ENCODE measurements at places on chromosomes 16 and 17.

- no peak for DNase-seq
Observed at GRCh38 chr16:2820836-2821486, 3.9 kb downstream of the PRSS21 start.

DNA sequence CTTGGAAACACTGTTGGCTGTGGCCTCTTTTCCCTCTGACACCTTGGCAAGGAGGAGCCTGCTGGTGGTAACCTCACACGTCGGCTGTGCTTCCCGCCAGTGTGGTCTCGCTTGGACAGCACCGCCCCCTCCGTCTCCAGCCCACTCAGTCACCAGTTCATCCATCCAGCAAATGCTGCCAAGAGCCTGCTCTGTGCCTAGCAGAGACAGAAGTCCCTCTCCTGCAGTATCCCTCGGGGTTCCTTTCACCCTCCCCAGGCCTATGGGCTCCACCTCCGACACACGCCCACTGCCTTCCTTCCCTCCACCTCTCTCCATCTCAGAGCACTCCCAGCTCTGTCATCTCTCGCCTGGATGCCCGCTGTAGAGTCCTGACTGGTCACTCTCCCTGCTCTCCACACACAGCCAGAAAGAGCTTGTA lies 12.3 kb downstream of the CACNG4 start:
- DNase-seq: no peak

GRCh38 chr16:79062821-79063220 lies 537.7 kb downstream of the MAF start:
- no peak for DNase-seq

GRCh38 chr17:35849469-35850348 lies 19.0 kb downstream of the HEATR9 start:
- DNase-seq: no peak

- no peak for DNase-seq
Observed at GRCh38 chr17:79364315-79365094, 246.3 kb downstream of the RBFOX3 start.

GRCh38 chr17:42111265-42111636 lies 1.3 kb downstream of the DHX58 start:
- DNase-seq: no peak

- DNase-seq: no peak
Observed at GRCh38 chr16:73473713-73474112, 425.8 kb upstream of the ZFHX3 start.

DNA sequence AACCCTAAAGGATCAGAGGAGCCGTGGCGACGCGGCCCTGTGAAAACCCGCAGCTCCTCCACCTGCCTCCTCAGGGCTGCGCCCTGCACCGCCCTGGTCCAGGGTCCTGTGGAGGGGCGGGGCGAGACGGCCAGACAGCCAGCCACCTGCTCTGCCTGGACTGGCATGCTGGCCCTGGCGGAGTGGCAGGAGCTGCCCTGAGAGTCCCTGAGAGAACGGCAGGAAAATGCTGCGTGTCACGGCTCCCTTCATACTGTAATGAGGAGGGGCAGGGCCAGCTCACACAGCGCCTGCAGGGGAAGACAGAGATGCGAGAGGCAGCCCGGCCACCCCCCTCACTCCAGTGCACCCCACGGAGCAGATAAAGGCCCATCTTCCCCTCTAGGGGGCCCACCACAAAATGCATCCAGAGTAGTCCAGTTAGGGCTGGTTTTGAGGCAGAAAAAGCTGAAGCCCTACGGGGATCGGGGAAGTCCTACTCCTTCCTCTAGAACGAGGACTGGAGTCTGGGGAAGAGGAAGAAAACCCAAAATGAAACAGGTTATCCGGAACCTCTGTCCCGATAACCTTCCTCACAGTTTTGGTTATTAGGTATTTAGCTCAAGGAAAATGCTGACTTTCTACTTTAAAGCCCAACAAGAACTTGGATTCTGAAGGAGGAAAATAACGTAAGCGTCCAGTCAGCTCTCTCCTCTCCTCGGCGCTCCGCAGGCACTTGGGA lies 97.6 kb upstream of the DNAH17 start:
- DNase-seq: no peak

DNA sequence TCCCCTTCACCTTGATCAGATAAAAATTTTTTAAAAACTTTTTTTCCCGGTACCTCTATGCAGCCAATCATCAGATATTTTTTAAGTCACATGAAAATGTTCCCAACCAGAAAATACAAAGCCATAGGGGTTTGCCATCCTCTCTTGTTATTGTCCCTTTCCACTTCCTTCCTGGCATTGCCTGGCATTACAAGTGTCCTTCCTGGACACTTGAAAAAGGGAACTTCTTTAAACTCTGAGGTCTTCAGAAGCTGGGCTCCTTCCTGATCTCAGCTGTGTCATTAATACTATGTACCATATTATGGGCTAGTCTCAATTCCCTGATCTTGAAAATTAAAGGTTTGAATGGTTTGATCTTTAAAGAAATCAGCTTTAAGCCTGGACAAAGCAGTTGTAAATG lies 64.9 kb downstream of the TEX14 start:
- no peak for DNase-seq

- DNase-seq: no peak
Observed at GRCh38 chr17:69228576-69228975, at the start of gene ABCA10. TSS of gene ABCA10 (minus strand) at chr17:69228824. CDS start at chr17:69225358, 3,466 bp downstream.

GRCh38 chr17:31650756-31651520 lies 208.1 kb downstream of the COPRS start:
- no peak for DNase-seq

DNA sequence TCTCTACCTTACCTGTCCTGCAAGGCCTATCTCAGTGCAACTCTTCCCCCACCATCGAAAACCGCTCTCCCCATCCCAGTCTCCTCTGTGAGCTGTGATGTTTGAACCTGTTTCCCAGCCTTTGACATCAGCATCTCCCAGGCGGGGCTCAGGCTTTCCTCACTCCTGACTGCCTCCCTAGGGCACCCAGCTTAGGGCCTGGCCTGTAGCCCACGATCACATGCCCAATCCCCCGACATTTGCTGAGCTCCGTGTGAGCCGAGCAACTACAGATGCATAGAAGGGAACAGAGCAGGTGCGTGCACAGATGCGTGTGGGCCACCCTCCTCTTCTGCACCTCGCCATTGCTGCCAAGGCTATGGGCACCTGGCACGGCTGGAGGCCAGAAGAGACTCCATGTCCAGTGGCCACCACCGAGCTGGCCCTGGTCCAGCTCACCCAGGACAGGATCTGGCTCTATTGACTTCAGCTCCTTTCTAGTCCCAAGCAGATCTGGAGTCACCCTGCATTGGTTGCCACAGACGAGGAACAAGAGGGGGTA lies 35.5 kb upstream of the CMIP start:
- DNase-seq: no peak

- DNase-seq: no peak
Observed at GRCh38 chr17:73156887-73157520, 7.8 kb upstream of the SSTR2 start.

DNA sequence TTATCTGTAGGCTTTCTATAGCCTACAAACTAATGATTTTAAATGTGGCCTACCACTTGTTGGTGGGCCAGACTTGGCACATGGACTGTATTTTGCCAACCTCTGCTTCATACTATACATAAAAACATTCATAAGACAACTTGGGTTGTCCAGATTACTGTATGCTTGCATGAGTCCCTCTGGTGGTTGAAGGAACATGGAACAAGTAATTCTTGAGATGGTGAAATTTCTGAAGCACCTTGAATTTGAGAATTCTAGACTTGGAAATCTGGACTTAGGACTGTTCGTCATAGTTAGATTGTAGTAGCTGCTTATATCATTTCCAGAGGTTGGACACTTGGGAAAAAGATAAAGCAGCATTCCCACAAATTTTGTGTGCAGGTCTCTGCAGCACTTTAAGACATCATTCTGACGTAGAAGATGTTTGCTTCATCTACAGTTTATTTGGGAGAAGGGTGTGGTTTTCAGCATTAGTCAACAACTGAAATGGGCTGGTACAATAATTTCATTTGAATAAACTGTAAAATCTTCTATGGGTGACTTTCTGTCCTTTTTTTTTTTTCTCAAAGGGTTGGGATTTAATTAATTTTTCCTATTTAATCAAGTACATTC lies 31.2 kb downstream of the NFATC3 start:
- DNase-seq: no peak

DNA sequence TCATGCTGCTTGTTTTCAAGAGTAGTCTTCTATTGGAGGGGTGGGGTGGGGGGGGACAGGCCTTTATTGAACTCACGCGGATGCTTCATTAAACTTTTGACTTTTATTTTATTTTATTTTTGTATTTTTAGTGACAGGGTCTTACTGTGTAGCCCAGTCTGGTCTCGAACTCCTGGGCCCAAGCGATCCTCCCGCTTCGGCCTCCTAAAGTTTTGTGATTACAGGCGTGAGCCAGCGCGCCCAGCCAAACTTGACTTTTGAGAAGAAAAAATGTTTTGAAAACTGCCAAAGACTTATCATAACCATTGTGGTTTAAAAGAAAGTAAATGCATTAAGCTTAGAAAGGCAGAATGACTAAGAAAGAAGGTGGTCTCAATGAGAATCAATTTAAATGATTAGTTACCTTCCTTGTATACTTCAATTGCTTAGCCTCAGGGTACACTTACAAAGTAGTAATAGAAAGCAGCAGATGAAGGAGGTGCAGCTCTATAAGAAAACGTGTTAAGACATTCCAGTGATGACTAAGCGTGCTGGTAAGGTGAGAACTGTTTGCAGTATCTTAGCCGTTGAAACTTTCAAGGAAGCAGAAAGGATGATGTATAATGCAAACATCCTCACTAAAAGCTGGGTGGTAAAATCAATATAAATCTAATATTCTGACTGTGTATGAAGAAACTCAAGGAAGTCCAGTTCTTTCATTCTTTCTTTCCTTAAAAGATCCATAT lies 1.2 kb downstream of the AP2B1 start:
- DNase-seq: no peak

DNA sequence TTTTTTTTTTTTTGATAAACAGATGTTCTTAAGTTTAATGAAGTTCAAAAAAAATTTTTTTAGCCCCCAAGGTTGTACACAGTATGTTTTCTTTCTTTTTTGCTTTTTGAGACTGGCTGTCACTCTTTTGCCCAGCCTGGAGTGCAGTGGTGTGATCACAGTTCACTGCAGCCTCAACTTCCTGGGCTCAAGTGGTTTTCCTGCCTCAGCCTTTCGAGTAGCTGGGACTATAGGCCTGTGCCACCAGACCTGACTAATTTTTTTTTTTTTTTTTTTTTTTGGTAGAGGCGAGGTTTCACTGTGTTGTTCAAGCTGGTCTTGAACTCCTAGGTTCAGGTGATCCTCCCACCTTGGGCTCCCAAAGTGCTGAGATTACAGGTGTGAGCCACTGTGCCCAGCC lies 12.8 kb downstream of the ITGAE start:
- no peak for DNase-seq

DNA sequence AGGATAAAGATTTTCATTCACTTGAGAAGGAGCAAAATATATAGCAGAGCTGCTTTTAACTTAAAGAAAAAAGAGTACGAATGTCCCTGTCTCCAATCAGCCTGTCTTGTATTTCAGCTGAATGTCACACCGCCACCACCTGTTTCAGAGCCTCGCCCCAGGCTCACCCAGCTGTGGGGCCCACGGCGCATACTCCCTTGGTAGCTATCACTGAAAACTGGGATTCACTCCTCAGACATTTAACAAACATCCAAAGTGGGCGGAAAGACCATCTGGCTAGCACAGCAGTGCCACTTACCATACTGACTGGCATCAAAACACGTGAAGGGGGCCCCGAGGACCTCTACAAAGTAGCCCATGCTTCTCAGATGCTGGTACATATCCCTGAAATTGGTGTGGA lies 25.4 kb upstream of the SLC38A8 start:
- DNase-seq: no peak

Measured in activated CD8-positive, alpha-beta memory T cell treated with anti-CD3 and anti-CD28 coated beads for 48 hours (primary cell).